ENCODE measurements at places on chromosomes 4 and X.

GRCh38 chr4:37935026-37935425, 25.2 kb upstream of the PTTG2 start:
- DNase-seq = no peak

GRCh38 chr4:78310007-78310739, 241.4 kb upstream of the ANXA3 start:
- no peak for DNase-seq

DNA sequence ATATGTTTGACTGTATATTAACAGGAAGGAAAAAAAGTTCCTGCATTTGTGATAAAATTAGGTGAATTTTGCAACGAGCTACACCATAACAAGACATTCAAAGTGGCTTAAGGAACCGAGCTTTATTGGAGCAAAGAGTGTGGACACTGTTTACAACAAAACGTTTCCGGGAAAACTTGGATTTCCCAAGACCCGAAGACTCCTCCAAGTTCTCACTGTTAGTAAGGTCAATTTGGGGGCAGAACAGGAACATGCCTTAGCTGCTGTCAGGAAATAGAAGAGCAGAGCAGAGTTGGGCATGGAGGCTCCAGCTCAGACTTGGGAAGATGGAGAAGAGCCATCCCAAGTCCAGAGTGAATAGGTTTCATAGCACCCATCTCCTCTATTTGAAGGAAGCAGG, 16.5 kb downstream of the ADH6 start:
- DNase-seq = no peak

GRCh38 chrX:127030016-127030748, 210.7 kb downstream of the PRR32 start:
- no peak for DNase-seq

GRCh38 chrX:47218920-47219815, 687 bp downstream of the CDK16 start:
- no peak for DNase-seq

- no peak for DNase-seq
Observed at GRCh38 chr4:185467101-185467500, 4.4 kb downstream of the CCDC110 start.

DNA sequence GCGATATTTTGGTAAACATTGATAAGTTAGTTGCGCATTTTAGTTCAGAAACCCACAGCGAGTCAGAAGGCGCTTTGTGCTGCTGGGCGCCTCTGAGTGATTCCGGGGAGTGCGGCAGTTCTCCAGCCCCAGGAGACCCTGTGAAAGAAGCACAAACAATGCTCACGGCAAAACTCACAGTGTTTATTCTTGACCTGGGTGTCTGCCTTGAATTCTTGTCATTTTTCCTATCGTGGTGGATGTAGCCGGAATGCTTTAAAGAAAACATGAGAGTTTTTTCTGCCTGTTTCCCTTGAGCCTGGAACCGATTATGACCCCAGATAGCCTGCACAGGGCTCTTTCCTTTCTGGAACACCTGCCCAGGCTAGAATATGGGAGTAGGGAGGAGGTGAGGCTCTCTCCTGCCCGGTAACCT, 6.7 kb downstream of the TBL1X start:
- DNase-seq = no peak

DNA sequence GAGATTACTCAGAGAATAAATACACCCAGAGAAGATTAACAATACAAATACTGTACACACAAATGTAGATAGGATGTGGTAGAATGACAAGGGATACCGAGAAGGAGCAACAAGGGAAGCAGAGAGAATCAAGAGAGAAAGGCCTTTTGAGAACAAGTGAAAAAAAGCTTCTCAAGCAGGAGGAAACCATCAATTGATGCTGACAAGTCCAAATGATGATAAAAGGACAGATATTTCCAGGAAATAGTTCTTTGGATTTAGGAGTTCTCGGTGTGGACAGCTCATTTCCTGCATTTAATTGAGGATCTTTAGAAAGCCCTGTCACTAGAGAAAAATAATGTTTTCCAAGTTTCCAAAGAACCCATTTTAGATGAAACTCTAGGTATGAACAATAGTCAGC, 48.1 kb downstream of the NPY5R start:
- DNase-seq = no peak

DNA sequence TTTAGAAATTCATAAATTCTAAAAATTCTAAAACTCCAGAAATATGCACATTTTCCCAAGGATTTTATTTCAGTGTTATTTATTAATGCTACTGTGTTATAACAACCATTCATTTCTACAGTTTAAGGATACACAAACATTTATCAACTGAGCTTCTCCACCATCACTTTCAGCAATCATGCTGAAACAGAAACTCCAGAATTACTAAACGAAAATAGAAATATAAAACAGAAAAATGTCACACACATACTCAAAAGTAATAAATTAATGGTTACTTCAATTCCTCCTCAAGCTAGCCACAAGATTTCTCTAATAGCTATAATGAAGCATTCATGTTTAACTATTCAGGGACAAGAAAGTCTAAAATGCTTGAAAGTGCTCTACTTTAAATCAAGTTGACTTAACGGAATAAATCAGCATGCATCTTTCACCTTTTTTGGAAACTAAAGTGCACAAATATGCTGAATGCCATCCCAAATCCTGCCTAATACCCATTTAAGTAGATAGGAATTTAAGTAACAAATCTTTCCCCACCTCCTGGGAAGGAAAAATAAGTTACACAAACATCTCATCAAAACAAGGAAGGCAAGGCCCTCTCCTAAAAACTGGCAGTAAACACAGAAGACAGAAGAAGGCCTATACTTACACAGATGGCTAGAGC, 563 bp downstream of the FAM13A start:
- DNase-seq = no peak

DNA sequence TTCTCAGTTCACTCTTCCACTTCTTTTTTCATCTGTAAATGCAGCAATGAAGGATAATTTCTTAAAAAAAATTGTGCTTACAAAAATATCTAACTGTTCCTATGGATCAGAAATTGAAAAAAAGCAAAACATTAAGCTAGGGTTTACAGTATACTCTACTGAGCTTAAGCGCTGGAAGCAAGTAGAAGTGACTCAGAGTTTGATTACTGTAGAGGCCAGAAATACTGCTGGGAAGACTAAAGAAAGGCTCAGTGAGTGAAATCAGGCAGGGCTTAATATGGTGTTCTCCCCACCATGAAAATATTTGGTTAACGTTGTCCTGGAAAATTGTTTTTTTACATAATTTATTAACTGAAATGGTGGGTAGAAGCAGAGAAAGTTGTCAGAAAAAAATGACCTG, 1061.8 kb upstream of the GRIA3 start:
- DNase-seq = no peak

DNA sequence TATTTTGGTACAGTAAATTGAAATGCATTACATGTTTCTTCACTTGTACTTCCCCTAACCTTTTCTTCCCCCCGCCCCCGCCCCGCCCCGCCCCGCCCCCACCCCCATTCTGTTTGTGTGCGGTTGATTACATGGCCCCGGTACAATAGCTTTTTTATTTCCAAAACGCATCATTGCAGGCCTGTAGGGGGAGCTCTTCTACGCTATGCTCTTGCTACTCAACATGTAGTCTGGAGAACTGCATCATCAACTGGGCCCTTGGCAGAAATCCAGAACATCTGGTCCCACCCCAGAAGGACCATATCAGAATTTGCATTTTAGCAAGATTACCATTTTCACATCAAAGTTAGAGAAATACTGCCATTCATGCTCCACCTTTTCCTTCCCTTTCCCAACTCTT, 333.3 kb upstream of the DDX53 start:
- DNase-seq = peak; percentile 29

Measured in HL-60 (cell line).